Hepatocyte (in vitro differentiated cells): ENCODE measurements at places on chromosomes 11 and 22. TPM values are rescaled to one million over a fixed set of nuclear protein-coding genes. Genes with fewer than 3 reads are reported as not detected.

Gene JAM3
- total RNA-seq = 23.6 and 25.6 TPM in 2 replicates

Gene ENDOD1
- total RNA-seq = 26.6 and 27.6 TPM in 2 replicates

Gene ZNF215
- total RNA-seq = 3.3 and 3.6 TPM in 2 replicates

Gene CCDC34
- 6.8 and 7.5 TPM in 2 replicates for total RNA-seq

Gene KREMEN1
- 8.3 and 10.5 TPM in 2 replicates for total RNA-seq

Gene PPME1
- 25.2 and 30.1 TPM in 2 replicates for total RNA-seq

Gene SCGB2A2
- not detected in 2 replicates for total RNA-seq

Gene SMTN
- total RNA-seq = 43.0 and 64.7 TPM in 2 replicates

Gene SHANK3
- 2.4 and 2.9 TPM in 2 replicates for total RNA-seq

Gene PYGM
- 1.9 and 2.0 TPM in 2 replicates for total RNA-seq

Gene MAPK11
- 1.4 and 2.3 TPM in 2 replicates for total RNA-seq

Gene CD3D
- 0.92 and 2.3 TPM in 2 replicates for total RNA-seq
